ENCODE measurements at places on chromosomes 4 and X.

DNA sequence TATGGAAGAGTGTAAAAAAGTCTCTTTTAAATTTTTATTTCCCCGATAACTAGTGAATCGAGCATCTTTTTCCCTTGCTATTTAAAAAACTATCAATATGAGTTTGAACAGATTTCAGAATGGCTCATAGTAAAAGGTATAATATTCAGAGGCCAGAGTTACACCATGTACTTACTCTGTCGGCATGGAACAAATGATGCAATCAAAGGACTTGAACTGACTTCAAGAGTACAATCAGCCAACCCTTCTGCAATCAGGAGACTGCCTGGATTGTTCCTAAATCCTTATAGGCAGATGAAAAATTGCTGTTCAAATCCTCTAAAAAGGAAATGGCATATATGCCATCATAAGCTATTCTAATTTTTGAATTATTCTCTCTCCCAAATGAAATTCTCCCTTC is 273.3 kb downstream of the SH2D1A start:
- no peak for DNase-seq

DNA sequence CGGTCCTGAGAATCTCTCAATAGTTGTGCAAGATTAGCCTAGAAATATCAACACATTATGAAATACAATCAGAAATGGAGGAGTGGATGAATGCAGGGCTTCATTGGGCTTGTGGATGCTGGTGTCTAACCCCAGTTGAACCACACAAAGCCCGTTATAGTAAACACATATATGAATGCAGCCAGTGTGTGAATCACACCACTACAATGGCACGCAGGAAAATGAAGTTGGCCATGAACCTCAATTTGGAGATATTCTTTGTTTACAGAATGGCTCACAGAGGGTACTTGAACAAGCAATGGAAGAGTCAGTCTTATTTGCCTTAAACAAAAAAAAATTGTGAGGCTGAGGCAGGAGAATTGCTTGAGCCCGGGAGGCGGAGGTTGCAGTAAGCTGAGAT is 57.8 kb downstream of the SOD3 start:
- no peak for DNase-seq

DNA sequence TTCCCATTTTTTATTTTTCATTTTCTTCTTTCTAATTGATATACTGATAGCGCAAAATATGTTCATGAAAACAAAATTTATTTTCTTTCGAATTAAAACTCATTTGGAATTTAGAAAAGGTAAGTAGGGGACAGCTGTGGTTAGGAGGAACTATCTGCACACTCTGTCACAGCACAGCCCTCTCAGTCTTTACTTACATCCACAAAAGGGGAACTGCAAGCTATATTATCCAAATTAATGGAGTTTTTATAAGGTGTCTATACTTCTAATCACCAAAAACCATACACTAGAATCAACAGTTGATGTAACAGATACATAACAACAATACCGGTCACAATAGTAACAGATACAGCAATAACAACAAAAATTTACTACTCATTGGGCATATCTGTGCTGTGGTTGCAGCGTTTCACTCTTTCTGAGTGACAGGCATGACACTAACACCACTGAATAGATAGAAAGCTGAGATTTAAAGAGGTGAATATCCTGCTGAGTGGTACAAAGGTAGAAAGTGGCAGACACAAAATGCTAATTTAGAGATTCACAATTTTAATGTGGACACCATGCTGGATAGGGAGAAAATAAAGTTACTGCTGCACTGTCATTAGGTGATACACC is 160.7 kb downstream of the PPP3CA start:
- no peak for DNase-seq

DNA sequence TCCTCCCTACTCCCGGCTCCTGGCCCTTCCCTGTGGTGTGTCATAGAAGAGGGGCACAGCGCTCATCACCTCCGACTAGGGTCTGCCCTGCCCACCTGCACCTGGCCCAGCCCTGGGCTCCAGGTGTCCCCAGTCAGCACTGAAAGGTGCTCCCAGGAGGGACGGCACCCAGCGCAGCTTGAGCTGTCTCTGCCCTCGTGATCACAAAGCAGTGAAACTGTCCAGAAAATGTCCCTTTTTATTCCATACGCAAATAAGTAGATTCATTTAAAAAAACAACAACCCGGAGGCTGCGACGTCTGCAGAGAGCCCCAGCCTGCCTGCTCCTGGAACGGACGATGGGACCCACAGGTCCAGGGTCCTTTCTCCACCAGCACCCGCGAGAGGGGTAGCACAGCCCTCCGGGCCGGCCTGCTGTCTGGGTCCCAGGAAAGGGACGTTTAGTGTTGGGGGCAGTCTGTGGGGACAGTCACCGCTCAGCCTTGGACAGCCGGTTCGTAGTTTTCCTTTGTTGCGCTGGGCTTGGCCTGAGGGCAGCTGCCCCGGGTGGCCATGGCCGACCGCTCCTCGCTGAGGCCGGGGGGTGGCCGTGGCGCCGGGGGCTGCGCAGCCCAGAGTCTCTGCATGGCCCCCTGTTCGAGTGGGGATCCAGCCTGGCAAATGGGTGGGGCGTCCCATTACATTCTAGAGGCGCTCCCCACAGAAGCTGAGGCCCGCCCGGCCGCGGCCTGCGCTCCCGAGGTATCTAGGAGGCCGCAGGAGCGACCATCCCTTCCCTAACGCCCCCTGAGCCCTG is 4.6 kb downstream of the HMX1 start:
- no peak for DNase-seq

DNA sequence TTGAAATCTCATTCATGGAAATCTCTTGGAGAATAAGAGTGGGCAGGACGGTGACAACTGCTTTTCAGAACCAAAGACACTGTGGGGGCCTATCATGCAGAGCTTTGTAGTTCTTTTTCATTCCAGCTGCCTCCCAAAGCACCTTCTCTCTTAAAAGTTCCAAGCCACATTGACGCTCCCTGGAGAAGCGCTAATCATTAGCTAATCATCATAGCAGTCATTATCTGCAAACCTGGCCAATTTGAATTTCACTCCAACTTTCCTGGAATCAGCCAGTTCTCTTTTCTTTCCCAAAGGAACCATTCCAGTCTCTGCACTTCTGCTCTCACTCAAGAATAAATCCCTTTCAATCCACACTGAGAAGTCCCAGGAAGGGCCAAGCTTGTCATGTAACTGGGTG is 1144.1 kb upstream of the IGFBP7 start:
- DNase-seq, result no peak

DNA sequence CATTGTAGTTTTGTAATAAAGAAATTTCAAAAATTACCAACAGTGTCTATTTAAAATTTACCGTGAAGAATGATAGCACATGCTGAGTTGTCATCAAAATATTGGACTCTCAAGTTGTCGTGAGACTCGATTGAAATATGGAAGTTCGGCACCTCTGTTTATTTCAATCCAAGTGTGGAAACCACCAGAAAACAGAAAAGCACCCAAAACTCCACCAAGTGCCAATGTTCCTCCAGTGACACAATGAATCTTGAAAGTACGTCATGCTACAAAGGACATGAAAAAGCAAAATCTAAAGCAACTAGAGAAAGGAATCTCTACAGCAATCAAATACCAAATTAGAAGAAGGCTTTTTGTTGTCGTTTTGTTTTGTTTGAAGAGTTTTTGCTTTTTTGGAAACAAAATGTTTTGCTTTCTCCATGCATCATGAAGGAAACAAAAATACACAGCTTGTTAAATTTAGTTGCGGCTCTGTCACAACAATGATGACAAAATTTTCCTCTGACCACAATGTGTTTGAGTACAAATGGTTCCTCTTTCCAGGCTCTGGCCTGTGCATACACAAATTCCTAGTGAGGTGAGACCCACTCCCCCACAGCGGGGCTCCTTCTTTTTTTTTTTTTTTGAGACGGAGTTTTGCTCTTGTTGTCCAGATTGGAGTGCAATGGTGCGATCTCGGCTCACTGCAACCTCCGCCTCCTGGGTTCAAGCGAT is 9.6 kb upstream of the IL13RA1 start:
- no peak for DNase-seq

DNA sequence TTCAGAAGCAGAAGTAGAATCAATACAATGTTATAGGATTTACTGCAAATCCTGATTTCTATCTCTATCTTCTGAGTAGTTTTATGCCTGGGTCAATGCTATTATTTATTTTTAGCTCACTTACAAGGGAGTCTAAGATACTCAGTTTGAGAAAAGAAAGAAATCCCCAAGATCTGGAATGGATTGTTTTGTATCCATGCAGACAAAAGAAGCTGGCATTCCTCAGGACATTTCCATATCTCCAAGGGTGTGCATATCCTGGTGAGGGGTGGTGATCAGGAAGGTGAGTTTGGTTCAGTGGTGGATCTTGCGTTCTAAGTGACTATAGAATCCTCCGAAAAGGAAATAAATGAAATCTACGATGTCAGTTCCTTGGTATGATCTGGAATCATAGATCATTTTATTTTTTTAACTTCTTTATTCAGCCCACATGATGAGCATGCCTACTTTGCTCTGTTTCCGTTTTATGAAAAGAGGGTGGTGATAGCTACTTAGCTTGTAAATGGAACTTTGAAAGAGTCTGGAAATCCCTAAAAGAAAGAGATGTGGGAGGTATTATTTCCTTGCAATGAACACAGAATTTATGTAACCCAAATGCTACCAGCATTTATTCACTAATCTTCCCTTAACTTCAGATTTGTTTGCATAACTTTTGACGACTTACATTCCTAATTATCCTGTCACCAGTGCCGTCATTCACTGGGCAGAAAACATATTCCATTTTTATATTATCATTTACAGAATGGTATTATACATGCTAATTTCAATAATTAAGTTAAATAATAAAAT is 81.1 kb upstream of the RAPGEF2 start:
- DNase-seq, result no peak

- no peak for DNase-seq
Measured at GRCh38 chr4:41446391-41446790, 91.6 kb upstream of the LIMCH1 start.

- peak; percentile 39 for DNase-seq
Measured at GRCh38 chrX:71301195-71301924, at the start of gene ITGB1BP2. Gene ITGB1BP2, plus strand, starts transcription at chrX:71301750. Its CDS starts 57 bp downstream, at chrX:71301807.

DNA sequence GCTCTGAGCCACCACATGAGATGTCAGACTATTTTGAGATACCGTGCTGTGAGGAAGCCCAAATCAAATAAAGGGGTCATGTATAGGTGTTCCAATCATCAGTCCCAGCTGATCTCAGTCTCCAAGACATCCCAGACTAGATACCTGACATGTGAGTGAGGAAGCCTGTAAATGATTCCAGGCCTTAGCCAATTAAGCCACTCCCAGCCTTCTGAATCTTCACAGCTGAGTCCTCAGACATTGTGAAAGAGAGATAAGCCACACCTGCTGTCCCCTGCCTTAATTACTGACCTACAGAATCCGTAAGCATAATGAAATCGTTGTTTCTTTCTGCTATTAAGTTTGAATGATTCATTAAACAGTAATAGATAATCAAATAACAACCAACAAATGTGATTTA is 671.4 kb downstream of the ZNF674 start:
- DNase-seq, result no peak

GRCh38 chr4:109701566-109702410 is 1.5 kb downstream of the CASP6 start:
- DNase-seq, result peak; percentile 4

DNA sequence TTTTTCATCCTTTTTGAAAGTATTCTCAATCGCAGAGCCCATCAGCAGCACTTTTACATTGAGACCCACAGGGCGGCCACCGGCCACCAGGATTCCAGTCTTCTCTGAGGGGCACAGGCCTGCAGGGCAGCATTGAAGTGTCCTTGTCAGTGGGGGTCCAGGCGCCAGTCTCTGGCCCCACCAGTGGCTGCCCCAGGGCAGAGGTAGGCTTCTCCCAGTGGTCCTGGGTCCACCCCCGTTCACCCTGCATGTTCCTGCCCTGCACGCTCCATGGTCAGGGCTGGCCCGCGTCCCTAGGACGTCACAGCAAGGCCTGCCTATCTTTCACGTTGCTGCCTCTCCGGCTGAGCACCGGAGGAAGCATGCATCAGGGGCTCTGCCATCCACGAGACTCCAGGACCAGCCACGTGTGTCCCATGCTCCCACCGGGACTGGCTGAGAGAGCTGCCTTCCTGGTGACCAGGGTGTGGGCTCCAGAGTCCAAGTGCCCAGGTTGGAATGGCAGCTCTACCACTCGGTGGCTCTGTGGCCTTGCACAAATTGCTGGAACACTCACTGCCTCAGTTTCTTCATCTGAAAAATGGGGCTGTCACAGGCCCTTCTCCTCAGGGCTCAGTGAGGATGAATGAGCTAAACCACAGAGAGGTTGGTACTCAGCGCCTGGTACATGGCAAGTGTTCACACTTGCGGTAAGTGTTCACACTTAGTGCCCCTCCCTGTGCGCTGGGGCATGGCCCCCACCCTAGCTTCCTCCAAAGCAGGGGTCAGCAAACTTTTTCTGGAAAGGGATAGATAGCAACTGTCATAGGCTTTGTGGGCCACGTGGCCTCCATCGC is 30.7 kb upstream of the JAKMIP1 start:
- no peak for DNase-seq

DNA sequence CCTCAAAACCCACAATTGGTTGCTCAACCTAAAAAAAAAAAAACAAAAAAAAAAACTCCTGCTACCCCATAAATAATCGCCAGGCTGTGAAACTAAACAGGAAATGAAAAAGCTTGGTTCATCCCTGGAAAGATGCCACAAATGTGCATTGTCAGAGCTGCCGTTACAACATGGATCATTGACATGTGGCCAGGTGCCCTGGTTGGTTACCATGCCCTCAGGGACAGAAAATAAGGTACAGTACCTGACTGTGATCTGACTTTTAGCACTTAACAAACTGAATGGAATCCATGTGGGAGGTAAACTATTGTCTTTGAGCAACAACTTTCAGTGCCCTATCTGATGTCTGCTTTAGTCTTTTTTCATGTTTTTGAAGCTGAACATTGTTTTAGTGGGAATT is 118.0 kb upstream of the RPL34 start:
- DNase-seq, result no peak

GRCh38 chr4:122819708-122820449 is 6.8 kb upstream of the FGF2 start:
- peak; percentile 71 for DNase-seq

DNA sequence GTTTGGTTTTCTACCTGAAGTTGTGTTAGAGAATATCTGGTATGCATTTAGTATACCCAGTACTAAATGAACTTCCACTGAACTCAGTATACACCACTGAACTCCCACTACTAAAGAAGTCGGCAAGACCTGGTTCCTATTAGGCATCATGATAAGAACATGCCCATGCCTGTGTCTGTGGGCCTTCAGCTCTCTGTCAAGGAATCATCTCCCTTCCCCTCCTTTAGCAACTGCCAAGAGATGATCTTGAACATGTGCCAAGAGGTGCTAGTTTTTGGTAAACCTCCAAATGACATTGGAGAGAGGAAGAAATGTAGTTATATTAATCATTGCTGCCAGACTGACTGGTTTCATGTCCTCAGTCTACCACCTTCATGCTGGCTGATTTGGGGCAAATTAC is 113.2 kb downstream of the ATP10D start:
- DNase-seq, result peak; percentile 14

GRCh38 chr4:140686796-140687195 is 69.4 kb downstream of the TBC1D9 start:
- peak; percentile 59 for DNase-seq

- no peak for DNase-seq
Measured at GRCh38 chr4:46947541-46947940, 38.5 kb upstream of the COX7B2 start.

- no peak for DNase-seq
Measured at GRCh38 chrX:40092808-40093435, 4.8 kb downstream of the BCOR start.

- peak; percentile 51 for DNase-seq
Measured at GRCh38 chr4:145216535-145216934, 36.1 kb upstream of the OTUD4 start.
